ENCODE measurements at places on chromosomes 6 and 20.

DNA sequence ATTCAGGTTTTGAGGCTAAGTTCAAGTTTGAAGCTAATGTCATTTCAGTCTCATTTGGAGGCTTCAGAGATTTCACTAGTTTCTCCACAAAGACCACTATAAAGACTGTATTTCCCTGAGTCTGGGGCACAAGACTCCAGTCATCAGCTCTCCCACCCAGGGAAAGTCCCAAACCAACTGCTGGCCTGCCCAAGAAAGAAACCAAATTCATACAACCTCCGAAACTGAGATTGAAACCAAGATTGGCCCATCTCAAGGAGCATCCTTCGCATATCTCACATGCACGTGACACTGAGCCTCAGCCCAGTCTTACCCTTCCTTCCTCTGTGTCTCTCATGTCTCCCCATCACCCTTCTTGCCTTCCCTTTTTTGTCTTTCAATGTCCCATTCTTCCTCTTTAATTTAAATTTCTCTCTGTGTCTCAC, 3.5 kb upstream of the LTA start:
- peak; percentile 16 for DNase-seq

GRCh38 chr6:168193816-168194721, 115.1 kb upstream of the FRMD1 start:
- DNase-seq, result no peak

DNA sequence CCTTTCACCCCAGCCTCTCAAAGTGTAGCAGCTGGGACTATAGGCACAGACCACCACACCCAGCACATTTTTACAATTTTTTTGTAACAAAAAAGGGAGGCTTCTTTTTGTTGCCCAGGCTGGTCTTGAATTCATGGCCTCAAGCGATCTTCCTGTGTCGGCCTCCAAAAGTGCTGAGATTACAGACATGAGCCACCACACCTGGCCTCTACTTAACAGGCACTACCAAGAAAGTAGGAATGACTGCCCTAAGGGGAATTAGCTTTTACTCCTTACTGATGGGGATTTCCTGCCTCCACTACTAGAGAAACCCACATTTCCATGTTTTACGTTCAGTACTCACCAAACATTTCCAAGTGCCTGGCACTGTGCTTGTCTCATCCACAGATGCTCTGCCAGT, 109.6 kb downstream of the CARMIL1 start:
- no peak for DNase-seq

DNA sequence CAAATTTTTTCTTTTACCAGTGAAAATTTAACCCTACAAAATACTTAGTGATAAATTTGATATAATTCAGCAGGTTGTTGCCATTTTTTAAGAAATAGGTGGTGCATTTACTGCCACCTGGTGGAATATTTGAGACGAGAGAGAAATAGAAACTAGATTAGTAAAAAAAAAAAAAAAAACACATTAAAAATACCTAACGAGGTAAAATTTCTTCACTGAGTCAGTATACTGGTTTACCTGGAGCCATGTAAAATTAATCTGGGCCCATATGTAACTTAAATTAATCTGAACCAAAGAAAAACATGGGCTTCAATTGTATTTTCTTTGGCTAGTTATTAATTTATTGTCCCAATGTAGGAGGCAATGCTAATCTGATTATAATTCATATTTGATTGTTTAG, 520.8 kb downstream of the EPM2A start:
- DNase-seq, result no peak

- DNase-seq, result no peak
These were observed 52.2 kb downstream of the ZMYND8 start for GRCh38 chr20:47304287-47304686.

DNA sequence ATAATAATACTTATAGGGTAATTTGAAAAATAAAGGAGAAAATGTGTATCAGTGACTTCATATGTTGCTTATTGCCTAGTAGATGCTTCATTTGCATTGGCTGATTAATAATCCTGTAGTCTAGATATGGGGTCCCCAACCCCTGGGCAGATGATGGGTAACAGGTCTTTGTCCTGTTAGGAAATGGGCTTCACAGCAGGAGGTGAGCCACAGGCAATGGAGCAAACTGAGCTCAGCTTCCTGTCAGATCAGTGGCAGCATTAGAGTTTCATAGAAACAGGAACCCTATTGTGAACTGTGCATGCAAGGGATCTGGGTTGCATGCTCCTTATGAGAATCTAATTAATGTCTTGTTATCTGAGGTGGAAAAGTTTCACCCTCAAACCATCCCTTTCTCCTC, 1049.5 kb upstream of the EPHA7 start:
- no peak for DNase-seq

GRCh38 chr6:162712694-162713093, 14.9 kb downstream of the PRKN start:
- DNase-seq, result no peak

DNA sequence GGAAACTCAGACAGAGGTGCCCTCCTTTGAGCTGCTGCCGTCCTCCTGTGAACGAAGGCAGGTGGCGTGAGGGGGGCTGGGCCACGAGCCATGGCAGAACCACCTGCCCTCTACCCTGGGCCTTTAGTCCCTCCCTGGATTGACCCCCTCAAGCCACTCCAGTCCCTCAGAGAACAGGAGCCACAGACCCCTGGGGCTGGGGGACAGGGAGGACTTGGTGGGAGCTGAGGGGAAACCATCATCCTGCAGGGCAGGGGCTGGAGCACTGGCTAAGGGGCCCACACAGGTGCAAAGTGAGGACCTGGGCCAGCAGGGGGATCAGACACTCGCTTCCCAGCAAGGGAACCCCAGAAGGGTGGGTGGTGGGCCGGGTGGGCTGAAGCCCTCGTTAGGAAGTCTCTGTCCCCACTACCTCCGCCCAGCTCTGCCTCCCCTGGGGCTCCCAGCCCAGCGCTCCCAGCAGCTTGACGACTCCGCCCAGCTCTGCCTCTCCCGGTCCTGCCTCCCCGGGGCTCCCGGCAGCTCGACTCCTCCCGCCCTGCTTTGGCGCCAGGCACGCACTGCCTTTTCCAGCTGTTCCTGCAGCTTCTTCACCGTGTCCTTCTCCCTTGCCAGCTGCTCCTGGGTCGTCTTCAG, 44.4 kb downstream of the DSTN start:
- no peak for DNase-seq

DNA sequence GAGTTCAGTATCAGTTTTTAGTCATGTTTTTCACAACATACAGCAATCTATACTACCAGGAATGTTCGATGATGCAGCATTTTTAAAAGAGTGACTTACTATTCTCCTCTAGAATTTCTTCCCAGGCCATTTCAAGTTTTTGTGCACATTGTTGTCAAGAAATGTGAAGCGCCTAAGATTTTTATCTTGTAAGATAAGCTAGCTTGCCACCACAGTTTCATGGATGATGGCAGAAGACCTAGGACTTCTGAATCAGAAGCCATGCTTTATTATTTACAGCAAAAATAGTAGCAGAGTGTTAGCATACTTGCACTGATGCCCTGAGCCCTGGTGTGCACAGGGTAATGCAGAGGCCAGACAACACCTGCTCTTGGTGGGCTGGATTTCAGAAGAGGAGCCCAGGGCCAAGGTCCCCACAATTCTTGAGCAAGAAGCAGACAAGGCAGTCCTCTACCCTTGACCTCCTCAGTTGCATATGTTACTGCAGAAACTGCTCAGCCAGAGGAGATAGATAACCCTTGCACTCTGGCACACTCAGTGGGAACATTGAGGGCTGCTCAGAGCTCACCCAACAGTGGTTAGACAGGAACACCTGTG, 99.2 kb downstream of the QKI start:
- no peak for DNase-seq

DNA sequence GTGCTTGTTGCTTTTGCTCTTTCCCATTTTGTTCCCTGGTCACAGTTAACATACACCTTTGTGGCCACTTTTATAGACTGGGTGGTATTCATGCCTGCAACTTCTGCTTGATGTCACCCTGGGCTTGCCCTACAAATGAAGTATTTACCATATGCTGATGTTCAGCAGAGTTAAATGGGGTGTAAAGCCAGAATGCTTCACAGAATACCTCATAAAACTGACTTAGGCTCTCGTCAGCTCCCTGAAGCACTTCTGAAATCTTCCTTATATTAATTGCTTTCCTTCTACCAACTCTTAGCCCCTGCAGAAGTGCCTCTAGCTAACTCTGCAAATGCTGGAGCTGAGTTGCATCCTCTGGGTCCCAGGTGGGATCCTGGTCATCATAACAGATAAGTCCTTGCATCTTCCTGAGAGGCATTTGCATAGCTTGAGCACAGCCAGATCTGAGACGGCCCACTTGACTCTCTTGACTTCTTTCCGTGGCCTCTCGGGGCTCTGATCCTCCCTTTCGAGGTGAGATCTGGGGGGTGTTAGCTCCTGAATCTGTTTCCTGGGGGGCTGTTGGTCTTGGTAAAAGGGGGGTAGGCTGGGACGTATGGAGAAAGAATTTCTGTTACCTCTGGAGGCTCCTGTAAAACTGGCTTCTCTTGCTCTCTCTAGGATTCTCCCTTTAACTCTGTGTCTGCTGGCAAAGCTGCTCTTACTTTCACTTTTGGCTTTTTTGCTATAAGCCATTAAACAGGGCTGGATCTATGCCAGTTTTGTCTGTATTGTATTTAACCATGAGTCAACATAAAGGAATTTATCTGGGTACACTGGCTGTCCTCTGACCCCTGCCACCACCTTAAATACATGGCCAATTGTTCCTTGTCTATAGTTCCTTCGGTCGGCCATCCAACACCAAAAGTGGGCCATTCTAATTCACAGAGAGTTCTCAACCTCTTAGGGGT, 223.0 kb upstream of the SYNCRIP start:
- no peak for DNase-seq

- DNase-seq, result no peak
These were observed 332.6 kb upstream of the MANEA start for GRCh38 chr6:95244751-95245150.

GRCh38 chr20:16069389-16070010, 503.7 kb downstream of the KIF16B start:
- DNase-seq, result no peak

DNA sequence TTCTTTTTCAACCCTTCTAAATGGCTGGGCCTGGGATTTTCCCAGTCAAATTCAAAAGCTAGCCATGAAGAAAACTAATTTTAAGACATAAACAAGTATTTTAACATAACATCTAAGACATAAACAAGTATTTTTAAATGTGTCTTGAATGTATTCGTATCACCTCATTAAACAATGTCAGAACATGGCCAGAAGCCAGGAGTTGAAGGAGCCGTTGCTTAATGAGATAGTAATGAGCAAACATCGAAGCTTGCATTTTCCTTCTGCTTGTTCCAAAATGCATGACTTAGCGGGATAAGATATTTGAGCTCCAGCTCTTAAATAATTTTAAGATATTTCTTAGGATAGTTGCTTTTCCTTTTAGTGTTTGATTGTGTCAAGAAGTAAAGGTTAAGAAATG, 4.2 kb upstream of the RNF182 start:
- DNase-seq, result no peak

GRCh38 chr20:37973059-37973910, 60.0 kb downstream of the TTI1 start:
- DNase-seq, result no peak

DNA sequence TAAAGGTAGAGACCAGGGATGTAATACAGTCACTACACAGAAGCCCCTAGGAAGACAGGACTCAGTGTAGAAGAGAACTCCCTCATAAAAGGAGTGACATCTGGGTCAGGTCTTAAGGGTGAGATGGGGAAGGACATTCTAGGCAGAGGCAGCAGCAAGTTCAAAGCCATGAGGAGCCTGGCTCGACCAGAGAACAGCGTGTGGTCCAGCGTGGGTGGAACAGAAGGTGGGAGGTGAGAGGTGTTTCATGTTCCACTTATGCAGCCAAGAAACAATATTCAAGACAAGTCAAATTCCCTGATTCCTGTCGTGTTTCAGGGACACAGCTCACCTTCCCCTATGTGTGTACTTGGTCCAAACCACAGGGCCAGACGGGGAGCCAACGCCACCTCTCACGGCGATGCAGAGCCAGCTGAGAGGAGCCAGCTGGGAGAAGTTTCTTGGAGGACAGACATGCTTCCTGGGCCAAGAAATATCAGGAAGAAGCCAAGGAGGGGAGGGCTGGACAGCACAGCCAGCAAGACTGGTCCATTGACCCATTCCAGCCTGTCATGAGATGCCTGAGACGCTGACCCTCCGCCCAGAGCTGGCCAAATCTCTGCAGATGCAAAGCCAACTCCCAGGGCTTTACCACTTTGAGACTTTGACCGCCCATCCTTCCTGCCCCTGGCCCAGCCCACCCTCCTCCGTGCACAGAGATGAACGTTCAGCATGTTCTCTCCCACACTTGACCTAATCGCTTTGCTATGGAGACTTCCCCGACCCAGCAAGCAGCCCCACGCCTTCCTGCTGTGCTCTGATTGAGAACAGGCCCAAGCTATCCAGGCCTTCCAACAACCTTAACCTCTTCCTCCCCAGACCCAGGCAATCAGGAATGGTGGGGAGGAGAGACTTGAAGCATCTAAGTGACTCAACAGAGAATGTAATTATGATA, 113.8 kb downstream of the PRND start:
- DNase-seq, result peak; percentile 54

GRCh38 chr6:134373282-134373922, 55.5 kb upstream of the SGK1 start:
- peak; percentile 67 for DNase-seq

GRCh38 chr20:2972126-2972525, 71.3 kb upstream of the GNRH2 start:
- no peak for DNase-seq

- DNase-seq, result no peak
These were observed 9.9 kb downstream of the NRN1 start for GRCh38 chr6:5996714-5997419.

- DNase-seq, result no peak
These were observed 566.4 kb downstream of the BMP2 start for GRCh38 chr20:7333841-7334240.

- DNase-seq, result no peak
These were observed 61.2 kb upstream of the ISM1 start for GRCh38 chr20:13159889-13160288.

GRCh38 chr20:63248835-63249591, 5.2 kb downstream of the NKAIN4 start:
- DNase-seq, result no peak

GRCh38 chr20:38219006-38219950, 41.3 kb downstream of the KIAA1755 start:
- no peak for DNase-seq

DNA sequence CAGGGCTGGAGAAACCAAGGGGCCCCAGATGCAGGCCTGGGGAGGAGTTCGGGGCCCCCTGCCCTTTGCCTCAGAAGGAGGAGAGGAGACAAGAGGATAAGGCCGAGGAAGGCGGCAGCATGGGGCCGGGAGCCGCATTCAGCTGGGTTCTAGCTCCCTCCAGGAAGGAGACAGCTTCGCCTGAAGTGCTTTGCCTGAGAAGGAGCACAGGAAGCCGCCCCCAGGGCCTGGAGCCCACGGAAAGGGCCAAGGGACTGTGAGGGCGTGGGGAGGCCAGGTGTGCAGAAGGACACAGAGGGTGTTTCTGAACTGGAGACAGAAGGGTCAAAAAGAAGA, 121.4 kb downstream of the AGPAT4 start:
- no peak for DNase-seq

GRCh38 chr6:12931639-12932038, 215.1 kb downstream of the PHACTR1 start:
- DNase-seq, result no peak

DNA sequence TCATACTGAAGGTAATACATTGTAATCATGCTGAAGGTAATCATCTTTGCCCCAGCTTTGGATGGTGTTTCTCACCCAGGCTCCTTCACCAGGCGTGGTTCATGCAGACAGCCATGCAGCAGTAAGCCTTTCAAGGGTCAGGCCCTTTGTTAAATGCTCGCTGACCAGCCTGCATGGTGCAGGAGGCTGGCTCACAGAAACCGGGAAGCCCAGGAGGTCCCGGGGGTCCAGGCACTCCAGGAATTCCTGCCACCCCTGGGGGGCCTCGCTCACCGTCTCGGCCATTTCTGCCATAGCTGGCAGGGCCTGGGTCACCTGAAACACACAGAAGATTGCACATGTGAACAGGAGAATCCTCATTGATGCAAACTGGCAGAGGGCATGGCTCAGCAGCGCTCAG, 86.1 kb downstream of the COL9A1 start:
- no peak for DNase-seq
